Glomerular endothelial cell (primary cell): ENCODE measurements at places on chromosomes 4 and X.

- no peak for DNase-seq
These were observed 324.1 kb upstream of the FAM47C start for GRCh38 chrX:36684053-36684452.

- DNase-seq, result no peak
These were observed 57.3 kb upstream of the TCEAL2 start for GRCh38 chrX:102067966-102068723.

- DNase-seq, result no peak
These were observed 58.3 kb downstream of the MID1IP1 start for GRCh38 chrX:38859602-38860001.

GRCh38 chr4:168664242-168664891, 167.5 kb downstream of the PALLD start:
- no peak for DNase-seq

GRCh38 chr4:76518241-76518640, 83.2 kb downstream of the SHROOM3 start:
- no peak for DNase-seq

DNA sequence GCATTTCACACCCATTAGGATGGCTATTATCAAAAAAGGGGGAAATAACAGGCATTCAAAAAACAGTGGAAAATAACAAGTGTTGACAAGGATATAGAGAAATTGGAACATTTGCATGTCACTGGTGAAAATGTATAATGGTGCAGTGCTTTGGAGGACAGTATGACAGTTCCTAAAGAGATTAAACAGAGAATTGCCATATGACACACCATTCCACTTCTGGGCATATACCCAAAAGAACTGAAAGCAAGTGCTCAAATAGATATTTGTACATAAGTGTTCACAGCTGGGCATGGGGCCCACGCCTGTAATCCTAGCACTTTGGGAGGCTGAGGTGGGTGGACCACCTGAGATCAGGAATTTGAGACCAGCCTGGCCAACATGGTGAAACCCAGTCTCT, 348.1 kb downstream of the NR3C2 start:
- no peak for DNase-seq

GRCh38 chr4:8721621-8722020, 129.1 kb downstream of the CPZ start:
- no peak for DNase-seq

GRCh38 chr4:90030953-90031352, 96.2 kb upstream of the CCSER1 start:
- DNase-seq, result no peak

DNA sequence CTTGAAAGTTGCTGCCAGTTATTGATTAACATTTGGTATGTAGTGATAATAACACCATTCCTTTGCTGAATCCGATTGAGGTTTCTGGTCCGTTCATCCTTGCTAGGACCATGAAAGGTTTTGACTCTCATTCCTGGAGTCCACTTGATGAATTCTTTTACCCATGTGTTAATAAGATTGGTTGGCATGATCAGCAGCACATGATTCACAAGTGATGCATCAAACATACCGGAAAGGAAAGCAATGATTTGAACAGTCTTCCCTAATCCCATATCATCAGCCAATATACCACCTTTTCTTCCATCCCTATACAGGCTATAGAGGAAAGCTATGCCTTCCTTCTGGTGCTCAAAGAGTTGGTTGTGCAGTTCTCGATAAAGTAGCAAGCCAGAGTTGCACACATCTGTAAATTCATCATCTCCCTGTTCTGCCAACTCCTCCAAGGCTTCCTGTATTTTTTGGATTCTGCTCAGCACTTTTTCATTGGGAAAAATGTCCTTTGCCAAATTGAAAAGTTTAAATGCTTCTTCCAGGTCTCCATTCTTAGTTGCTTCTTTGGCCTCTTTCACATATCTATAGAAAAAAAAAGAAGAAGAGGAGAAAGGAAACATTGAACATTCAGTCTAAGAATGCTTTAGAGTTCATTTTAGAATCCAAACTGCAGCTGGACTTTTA, 26.7 kb downstream of the PIN4 start:
- no peak for DNase-seq

DNA sequence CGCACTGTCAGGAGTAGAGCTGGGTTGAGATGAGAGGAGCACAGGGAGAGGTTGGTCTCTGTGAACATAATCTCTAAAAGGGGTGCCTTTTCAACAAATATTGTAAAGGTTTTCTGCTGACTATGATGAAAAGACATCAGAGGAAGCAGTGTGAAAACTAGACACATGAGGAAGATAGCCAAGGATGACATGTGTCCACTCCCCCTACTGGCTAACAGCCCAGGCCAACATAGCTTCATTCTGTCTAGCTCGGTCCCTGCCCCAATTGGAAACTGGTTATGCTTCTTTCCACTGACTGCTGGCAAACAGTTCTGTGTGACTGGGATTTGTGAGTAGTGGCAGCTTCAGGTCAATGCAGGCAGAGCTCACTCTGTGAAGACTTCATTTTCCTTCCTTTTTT, 115.4 kb upstream of the ESX1 start:
- DNase-seq, result no peak
